ENCODE measurements at places on chromosomes 2 and 18.

- DNase-seq = peak; percentile 65
Observed at GRCh38 chr2:158745067-158745865, 49.9 kb upstream of the DAPL1 start.

GRCh38 chr2:75820693-75821092 is 110.0 kb upstream of the GCFC2 start:
- DNase-seq = no peak

GRCh38 chr2:220941683-220942082 is 630.4 kb downstream of the EPHA4 start:
- no peak for DNase-seq

GRCh38 chr2:167860082-167860481 is 387.3 kb downstream of the STK39 start:
- no peak for DNase-seq

- DNase-seq = no peak
Observed at GRCh38 chr18:48847807-48848486, 102.8 kb downstream of the SMAD7 start.

- no peak for DNase-seq
Observed at GRCh38 chr18:11279461-11279860, 130.1 kb upstream of the PIEZO2 start.
